ENCODE measurements at places on chromosomes 1 and 21.

GRCh38 chr1:89519779-89520358 is 4.8 kb upstream of the LRRC8B start:
- peak; percentile 51 for DNase-seq

DNA sequence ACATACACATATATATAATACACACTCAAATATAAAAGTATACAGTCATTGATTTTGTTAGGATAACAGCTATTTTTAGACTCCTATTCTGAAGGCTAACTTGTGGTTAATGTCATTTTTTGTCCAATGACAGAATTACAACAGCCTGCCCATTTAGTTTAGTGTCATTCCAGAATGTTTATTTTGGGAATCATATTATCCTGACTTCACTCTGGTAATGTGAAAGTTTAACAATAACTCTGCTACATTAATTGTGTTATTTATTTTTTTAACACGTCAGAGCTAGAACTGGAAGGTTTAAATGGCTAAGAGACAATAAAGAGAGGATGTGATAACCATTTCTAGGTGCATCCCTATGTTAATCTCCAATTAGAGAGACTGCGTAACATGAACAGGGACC is 648.1 kb downstream of the USP25 start:
- DNase-seq, result no peak

- no peak for DNase-seq
Observed at GRCh38 chr1:8133190-8133589, 107.1 kb upstream of the ERRFI1 start.

- DNase-seq, result no peak
Observed at GRCh38 chr1:41614818-41615217, 130.3 kb upstream of the EDN2 start.

GRCh38 chr1:179814546-179814838 is 63.1 kb downstream of the TOR1AIP2 start:
- DNase-seq, result peak; percentile 69

DNA sequence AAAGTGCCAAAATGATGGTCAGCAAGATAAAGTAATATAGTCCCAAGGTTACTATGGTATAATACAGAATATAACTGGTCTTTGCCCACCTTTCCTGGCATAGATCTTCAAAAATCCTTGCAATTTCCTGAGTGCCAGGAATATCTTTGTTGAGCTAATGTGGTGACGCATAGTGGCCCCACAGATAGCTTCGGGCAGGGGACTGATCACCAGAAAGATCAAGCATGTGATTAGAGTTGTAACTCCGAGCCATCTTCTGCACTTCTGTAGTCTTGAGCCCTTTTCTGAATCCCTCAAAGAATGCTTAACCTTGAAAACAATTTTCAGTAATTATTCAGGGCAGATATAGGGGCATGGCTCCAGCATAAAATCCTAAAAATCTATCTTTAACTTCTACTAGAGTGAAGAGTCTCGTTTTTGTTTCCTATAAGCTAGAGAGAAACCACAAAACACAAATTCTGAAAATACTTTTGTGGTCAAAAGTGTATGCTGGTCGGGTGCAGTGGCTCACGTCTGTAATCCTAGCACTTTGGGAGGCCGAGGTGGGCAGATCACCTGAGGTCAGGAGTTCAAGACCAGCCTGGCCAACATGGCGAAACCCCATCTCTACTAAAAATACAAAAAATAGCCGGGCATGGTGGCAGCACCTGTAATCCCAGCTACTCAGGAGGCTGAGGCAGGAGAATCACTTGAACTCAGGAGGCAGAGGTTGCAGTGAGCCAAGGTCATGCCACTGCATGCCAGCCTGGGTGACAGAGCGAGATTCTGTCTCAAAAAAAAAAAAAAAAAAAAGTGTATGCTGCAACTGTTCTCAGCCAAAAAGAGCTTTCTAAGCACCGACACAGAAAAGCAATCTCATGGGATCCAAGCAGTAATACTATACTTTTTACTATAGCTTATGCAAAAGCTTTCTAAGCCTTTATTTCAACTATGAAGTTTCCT is 62.8 kb downstream of the NVL start:
- no peak for DNase-seq

DNA sequence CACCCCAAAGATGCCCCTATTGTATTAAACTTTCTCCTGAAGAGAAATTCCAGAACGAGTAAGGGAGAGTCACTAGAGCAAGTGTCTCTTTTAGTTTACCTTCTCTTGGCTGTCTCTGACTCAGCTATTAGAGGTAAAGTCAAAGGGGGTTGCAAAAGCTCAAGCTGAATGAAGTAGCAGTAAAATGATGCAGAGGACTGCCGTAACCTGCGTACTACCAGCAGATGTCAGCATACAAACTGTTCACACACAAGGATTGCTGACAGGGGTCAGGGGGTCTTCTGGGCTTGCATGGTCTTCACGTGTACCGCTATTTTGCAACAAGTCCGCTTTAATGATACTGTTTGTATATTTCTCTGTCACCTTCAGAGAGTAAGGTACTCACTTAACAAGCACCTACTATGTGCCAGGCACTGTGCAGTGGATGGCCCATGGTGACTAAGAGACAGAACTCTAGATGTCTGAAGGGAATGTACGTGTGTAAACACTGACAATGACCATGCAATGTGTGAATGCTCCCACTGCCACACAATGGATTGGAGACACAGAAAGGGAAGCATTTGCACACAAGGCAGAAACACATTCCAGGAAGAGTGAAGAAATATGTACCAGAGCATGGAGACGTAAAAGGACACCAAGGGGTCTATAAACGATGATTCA is 34.9 kb downstream of the CHML start:
- DNase-seq, result no peak

GRCh38 chr1:45929257-45929687 is 125.9 kb downstream of the MAST2 start:
- DNase-seq, result peak; percentile 70

GRCh38 chr1:223669003-223669795 is 3.7 kb upstream of the CAPN8 start:
- DNase-seq, result no peak

DNA sequence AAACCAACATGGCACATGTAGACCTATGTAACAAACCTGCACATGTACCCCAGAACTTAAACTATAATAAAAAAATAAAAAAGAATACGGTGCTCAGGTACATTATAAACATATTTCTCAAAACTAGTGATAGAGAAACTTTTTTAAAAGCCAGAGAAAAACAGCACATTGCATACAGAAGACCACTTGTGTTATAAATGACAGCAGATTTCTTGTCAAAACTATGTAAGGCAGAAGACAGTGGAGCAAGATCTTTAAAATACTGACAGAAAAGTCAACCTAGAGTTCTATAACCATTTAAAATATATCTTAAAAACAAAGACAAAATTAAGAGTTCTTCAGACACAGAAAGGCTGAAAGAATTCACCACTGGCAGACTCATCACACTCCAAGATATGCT is 144.7 kb downstream of the NEGR1 start:
- DNase-seq, result no peak

GRCh38 chr1:59776960-59777852 is 37.5 kb upstream of the HOOK1 start:
- peak; percentile 72 for DNase-seq

GRCh38 chr1:89990976-89991831 is 3.7 kb upstream of the ZNF326 start:
- DNase-seq, result no peak

DNA sequence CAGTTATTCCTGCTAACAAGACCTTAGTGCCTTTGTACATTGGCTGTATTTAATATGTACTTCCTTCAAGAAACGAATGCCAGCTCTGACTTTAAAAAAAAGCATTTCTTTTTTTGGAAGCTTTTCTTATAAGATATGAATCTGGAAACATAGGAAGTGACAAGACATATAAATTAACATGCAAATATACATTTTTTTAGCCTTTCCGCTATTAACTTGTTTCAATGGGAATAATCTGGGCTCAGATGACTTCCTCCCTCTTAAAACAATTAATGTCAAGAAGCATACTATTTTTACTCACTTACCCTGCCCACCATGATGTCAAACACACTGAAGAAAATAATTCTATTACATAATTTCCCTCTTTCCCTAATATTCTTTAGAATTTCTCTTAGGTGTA is 1.4 kb downstream of the DENND1B start:
- DNase-seq, result no peak

GRCh38 chr1:201376464-201377374 is 761 bp downstream of the TNNT2 start:
- peak; percentile 62 for DNase-seq

- peak; percentile 26 for DNase-seq
Observed at GRCh38 chr1:152479792-152480595, 30.6 kb upstream of the LCE5A start.

- DNase-seq, result no peak
Observed at GRCh38 chr1:117655220-117655577, 49.4 kb downstream of the TENT5C start.

DNA sequence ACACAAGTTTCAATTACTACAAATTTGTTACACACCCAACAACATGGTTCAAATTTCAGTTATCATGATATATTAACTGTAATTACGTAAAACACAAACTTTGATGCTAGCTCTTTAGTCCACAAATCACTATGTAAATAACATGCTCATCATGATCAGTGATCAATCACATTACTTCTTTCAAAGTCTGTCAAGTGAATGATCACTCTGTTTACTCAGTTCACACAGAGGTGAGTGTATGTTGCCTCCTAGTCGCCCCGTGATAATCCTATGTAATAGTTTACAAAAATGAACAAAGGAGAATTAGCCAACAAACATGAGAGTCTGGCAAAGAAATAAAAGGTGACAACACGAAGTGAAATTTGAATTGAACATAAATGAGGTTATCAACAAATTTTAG is 14.3 kb downstream of the EDEM3 start:
- DNase-seq, result no peak

DNA sequence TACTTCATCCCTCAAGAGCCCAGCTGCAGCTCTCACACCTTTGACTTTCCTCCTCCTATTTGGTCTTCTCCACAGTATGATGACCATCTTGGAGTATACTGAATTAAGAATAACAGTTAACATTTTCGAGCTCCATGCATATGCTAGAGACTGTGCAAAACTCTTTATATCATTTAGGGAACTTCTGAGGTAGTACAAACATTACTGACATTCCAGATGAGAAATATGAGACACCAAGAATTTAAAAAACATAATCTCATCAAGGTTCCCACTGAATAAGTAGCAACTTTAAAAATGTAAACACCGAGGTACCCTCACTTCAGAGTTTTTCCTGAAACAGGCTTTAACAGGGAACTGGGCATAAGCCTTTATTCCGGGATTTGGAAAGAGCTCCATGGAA is 22.7 kb downstream of the FMO3 start:
- DNase-seq, result no peak

GRCh38 chr1:244815600-244816099 is 19.8 kb upstream of the COX20 start:
- no peak for DNase-seq

- no peak for DNase-seq
Observed at GRCh38 chr1:197995408-197996258, 78.5 kb downstream of the LHX9 start.

DNA sequence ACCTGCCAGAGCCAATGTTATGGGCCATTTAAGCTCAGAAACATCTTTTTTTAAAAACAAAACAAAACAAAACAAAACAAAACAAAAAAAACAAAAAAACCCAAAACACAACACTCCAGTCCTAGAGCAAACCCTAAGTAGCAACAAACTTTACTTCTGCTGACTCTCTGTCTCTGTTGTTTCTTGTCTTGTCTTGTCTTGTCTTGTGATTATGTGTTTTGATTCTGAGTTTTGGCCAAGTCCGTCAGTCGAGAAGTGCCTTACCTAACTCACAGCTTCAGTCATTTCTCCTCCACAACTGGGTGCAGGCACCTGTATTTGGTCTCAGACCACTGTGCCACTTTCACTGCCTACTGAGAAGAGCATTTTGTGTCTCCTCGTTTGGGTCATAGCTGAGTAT is 307.9 kb downstream of the BACH1 start:
- no peak for DNase-seq

GRCh38 chr1:220430586-220430985 is 97.3 kb upstream of the MARK1 start:
- no peak for DNase-seq

DNA sequence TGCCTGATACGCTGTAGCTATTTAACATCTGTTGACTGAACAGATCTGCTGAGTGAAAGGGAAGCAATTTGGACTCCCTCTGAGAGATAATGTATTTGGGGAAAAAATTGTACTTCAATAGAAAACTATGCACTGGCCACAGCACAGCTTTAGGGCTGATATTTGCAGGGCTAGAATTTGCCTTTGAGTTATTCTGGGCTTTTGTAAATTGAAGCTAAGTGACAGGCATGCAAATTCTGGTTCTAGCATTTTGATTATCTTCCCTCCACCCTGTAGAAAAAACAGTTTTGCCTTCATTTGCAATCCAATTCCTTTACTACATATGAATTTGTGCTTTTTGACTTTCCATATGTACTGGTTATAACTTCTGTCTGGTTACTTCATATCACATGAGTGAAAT is 7.9 kb downstream of the KYAT3 start:
- DNase-seq, result no peak

- no peak for DNase-seq
Observed at GRCh38 chr1:41558761-41559171, 74.3 kb upstream of the EDN2 start.

DNA sequence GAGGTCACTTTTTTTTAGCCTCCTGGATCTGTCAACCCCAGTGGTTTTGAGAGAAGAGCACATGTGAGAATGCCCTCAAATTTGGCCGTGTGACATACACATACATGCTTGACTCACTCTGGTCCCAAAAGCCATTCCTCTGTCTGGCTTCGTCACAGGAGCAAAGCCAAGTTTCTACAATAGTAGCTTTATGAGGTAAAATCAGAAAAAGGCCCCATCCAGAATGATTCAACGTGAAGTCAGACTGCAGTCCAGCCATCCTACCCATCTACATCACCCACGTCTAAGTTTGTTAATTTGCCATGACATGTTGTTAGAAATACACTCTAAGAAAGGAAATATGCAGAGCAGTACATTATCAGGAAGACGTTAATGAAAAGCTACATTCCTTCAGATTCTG is 245.2 kb downstream of the SDCCAG8 start:
- peak; percentile 79 for DNase-seq

DNA sequence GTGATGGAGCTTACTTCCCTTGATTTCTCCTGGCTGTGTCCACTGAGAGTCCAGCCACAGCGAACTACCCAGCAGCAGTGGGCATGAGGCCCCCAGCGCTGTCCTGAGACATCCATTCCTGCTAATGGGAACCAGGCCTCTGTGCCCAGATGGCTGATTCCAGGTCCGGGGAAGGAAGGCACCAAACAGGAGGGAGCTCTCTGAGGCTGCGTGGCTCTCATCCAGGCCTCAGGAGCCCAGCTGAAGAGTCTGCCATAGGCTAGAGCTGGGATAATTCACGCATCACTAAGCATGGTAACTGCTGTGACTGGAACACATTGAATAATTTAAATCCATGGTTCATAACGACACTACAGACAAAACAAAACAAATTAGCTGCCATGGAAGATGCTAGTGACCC is 24.7 kb upstream of the LRRC47 start:
- no peak for DNase-seq

- peak; percentile 84 for DNase-seq
Observed at GRCh38 chr1:111565079-111565478, 54.5 kb upstream of the RAP1A start.
